ENCODE measurements at places on chromosomes 3 and 15. TPM values are rescaled to one million over a fixed set of nuclear protein-coding genes. Genes with fewer than 3 reads are reported as not detected.

Gene ARHGAP31
- total RNA-seq: 2.5 TPM

Gene SLC6A20
- total RNA-seq: not detected

Gene BOC
- not detected for total RNA-seq

GRCh38 chr3:17795280-17795679, 52.8 kb upstream of the TBC1D5 start:
- DNase-seq: no peak

DNA sequence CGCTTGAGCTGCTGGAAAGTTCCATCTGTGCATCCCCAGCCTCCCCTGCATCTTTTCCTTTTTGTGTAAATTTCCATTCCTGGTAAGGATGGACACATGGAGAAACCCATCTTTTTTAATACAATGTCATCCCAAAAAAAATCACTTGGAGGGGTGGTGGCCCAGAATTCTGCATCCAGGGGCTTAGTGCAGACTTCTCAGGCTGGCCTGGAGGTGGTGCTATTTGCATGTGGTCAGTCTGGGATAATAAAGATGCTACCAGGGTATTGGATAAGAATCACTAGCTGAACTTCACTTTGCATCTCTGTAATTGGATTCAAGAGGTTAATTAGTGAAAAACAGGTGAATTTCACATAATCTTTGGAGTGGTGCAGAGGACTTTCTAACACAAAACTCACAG, 1.8 kb upstream of the ZSCAN2 start:
- DNase-seq: peak; percentile 47

DNA sequence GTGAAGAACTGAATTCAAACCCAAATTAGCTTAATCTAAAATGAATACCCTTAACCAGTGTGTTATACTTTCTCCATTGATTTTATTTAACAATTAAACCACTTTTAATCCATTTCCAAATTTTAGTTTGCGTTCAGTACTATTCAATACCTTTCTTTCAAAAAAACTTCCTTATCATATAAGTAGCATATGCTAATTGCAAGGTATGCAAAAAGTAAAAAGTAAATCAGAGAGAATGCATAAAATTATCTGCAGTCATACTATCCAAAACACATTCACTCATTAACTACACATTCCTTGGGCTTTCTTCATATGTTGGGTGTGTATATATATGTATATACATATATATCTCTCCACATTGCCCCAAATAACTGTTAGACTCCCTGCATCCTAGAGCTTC, 208.8 kb downstream of the CADM2 start:
- DNase-seq: no peak

DNA sequence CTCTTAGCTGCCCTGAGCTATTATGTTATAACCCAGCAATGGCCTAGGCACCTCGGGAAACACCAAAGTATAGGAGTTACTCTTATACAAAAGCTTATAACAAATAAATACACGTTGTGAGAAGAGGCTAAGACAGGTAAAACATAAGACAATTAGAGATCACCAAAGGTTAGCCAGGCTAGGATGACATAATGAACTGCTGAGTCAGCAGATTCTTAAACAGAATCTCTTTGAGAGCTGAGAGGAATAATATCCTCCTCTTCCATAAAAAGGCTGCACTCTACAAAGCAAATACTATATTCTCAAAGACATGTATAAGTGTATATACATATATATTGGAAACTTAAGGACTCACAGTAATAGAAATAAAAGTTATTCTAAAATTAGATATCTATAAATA, 37.2 kb downstream of the GOLIM4 start:
- DNase-seq: no peak

GRCh38 chr15:68285259-68285980, 7.9 kb downstream of the FEM1B start:
- DNase-seq: no peak

GRCh38 chr3:13419505-13420044, 547 bp downstream of the NUP210 start:
- peak; percentile 63 for DNase-seq

- DNase-seq: no peak
These were observed 12.9 kb downstream of the NLGN1 start for GRCh38 chr3:173410436-173410835.

- no peak for DNase-seq
These were observed 60.2 kb downstream of the PIAS1 start for GRCh38 chr15:68114356-68114755.

DNA sequence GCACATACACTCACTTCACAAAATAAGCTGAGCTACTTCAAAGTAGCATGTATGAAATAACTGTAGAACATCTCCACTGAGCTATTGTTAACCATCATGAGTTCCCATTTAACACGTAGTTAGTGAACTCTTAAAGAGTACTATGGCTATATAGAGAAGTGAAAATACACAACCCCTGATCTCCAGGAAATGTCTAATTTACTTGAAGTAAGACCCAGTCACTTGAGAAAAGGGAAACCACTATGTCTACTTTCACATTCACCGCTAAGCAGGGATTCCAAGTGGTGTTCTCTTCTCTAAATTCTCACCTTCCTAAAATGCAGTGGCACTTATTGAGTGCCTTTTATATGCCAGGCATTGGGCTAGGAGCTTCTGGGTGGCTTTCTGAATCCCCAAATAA, 35.0 kb upstream of the COLQ start:
- DNase-seq: peak; percentile 29
